NCI-H526 treated with DMSO at 0.1 percent for 48 hours (cell line): ENCODE measurements at places on chromosomes 4 and X.

GRCh38 chr4:73507541-73507940 is 26.0 kb downstream of the AFM start:
- DNase-seq = no peak

DNA sequence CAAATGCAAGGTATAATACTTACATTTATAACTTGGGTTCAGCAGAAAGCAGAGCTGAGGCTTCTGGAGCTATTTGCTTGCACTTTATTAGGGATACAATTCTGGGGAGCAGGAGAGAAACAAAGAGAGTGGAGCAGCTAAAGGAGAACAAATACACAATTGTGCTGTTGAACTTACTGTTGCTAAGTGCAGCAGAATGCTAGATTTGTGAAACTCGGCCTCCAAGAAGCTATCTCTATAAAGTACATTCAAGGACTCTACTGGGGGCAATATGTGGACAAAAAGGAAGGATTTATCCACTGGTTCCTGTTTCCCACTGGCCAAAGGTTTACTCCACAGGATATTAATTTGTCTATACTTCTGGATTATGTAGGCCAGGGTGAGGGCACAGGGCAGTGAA is 86.8 kb downstream of the PPP1R2C start:
- DNase-seq = no peak

DNA sequence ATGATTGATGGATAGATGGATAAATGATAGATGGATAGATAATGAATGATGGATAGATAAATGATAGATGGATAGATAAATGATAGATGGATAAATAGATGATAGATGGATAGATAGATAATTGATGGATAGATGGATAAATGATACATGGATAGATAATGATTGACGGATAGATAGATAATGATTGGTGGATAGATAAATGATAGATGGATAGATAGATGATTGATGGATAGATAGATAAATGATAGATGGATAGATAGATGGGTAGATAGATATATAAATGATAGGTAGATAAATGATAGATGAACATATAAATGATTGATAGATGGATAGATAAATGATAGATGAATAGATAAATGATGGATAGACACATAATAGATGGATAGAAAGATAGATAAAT is 49.5 kb upstream of the SHOX start:
- DNase-seq = no peak

DNA sequence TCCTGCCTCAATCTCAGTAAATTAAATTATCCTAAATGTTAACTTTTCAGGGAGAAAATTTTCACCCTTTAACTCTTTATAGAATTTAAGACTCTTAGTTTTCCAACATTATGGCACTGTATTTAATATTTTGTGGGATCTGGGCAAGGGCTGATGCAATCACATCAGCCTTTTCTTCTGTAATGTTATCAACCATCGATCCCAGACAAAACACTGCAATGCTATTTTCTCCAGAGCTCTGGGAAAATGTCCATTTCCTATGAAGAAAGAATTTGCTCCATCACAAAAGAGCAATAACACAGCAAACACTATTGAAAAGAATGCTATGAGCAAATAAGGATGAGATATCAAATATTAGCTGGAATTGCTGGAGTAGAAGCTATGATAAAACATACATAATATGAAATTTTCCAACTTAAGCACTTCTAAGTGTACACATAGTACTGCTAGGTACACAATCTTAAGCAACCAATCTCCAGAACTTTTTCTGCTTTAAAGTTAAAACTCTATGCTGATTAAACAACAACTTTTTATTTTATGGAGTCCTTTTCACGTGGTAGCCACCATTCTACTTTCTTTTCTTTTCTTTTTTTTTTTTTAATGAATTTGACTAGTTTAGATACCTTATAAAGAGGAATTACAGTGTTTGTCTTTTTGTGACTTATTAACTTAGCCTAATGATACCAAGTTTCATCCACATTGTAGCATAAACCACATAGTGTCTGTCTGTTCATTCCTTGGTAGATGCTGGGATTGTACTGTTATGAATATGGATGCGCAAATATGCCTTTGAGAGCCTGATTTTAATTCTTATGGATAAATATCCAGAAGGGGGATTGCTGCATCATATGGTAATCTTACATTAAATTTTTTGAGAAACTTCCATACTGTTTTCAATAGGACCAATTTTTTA is 43.6 kb downstream of the UGT2A3 start:
- no peak for DNase-seq

GRCh38 chr4:120694973-120695372 is 227.6 kb downstream of the PRDM5 start:
- DNase-seq = no peak

DNA sequence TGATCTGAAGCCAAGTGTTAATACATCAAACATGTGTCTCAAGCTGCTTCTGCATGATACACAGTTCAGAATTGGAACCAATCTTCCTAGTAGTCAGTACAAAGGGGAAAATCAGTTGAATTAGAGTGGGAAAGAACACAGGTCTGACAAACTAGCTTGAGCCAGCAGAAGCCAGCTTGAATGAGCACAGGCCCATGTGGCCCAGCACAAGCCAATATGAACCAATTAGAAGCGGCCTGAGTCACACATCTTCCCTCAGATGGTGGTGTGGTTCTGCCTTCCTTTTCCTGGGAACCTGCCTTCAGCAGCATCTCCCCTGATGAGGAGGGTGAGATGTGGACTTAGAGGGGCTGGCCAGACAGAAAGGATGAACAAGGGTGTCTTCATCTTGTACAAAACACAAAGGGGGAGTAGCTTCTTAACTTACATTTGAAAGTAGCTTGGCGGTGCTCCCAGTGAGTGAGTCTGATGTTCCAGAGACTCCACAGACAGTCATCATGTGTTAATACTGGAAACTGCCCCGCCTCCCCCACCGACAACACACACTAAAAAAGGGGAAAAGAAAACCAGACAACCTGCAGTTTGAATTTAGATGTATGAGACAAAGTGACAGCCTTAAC is 72.0 kb downstream of the FRMPD4 start:
- no peak for DNase-seq

- DNase-seq = no peak
Measured at GRCh38 chrX:50700921-50701320, 113.1 kb downstream of the SHROOM4 start.

DNA sequence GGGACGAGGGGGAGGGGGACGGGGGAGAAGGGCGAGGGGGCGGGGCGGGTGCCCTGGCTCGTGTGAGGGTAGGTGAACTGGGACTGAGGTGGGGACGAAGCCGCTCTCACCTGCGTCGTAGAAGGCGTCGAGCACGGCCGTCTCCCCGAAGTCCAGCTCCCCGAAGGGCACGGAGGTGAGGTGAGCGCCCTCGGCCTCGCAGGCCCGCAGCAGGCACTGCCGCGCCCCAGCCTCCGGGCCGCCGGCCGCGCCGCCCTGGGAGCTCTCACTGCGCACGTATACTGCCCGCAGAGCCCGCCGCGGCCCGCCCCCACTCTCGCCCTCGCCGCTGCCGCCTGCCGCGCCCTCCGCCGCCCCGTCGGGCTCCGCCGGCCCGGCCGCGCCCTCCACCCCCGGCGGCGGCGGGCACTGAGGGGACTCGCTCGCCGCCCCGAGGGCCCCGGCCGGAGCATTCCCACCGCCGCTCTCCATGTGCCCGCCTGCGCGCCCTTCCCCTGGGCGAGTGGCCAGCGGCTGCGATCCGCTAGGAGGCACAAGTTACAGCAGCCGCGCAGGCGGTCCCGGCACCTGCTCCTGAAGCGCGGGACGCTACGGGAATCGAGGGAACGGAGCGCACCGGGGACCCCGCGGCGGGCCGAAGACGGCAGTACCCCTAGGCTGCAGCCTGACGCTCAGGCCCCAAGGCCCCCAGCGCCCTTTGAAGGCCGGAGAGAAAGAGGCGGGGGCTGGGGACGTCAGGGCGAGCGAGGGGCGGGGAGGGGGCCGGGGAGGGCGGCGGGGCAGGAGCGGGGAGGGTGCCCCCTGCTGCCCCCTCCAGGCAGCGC is at the start of gene MAP3K15:
Gene MAP3K15 (minus strand): TSS at position 718 of the 824 bp plus-strand sequence. CDS start 247 bp downstream, at position 471.
- no peak for DNase-seq

DNA sequence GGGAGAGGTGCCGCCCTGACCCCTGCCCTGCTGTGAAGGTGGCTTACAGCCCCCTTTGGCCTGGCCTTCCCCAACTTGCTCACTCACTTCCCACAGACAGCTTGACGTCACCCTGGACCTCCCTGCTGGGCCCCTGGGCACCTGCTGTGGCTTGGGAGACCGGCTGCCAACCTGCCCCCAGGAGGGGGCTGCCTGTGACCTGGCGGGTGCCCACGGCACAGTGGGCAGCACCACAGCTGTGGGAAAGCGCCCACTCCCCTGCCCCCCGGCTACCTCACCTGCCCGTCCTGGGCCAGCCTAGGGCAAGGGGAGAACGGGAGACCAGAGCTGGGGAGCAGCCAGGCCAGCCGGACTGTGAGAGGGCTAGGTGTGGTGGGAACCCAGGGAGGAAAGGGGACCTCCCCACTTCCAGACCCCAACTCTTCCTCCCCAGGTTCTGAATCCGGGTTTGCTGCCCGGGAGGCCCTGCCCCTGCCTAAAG is 2.4 kb upstream of the ZFP92 start:
- DNase-seq = no peak

DNA sequence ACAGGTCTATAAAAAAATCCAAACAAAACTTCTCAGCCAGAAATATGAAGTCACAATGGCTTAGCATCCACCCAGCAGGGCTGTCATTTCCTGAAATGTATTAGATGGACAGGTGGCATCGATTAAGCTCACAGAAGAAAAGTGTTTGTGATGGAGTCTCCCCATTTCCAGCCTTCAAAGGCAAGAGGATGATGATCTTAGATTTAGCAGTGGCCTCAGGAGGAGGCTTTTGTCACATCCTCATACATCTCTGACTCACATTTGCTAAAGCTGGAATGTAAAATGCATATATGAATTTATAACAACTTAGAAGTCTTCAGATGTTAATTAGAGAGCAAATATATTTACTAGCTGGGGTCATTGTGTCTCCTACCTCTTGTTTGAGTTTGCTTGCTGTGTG is 441.9 kb downstream of the SPRY1 start:
- DNase-seq = no peak

- no peak for DNase-seq
Measured at GRCh38 chr4:33948921-33949320, 2295.4 kb downstream of the ARAP2 start.

DNA sequence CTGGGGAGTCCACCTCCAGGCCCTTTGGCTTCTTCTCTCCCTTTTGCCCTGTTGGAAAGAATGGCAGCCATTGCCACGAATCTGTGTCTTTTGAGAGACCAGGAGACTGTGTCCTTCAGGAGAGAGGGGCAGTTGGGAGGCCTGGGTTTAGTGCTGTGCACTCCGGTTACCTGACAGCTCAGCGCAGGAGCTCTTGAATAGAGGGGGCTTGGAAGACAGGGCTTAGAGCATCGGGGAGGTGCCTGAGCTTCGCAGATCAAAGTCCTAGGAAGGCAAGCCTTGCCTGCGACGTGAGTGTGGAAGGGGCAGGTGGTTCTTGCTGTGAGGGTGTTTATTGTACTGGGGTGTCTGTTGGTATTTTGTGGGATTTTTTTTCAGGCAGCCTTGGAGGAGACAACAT is 41.9 kb upstream of the TADA2B start:
- no peak for DNase-seq

DNA sequence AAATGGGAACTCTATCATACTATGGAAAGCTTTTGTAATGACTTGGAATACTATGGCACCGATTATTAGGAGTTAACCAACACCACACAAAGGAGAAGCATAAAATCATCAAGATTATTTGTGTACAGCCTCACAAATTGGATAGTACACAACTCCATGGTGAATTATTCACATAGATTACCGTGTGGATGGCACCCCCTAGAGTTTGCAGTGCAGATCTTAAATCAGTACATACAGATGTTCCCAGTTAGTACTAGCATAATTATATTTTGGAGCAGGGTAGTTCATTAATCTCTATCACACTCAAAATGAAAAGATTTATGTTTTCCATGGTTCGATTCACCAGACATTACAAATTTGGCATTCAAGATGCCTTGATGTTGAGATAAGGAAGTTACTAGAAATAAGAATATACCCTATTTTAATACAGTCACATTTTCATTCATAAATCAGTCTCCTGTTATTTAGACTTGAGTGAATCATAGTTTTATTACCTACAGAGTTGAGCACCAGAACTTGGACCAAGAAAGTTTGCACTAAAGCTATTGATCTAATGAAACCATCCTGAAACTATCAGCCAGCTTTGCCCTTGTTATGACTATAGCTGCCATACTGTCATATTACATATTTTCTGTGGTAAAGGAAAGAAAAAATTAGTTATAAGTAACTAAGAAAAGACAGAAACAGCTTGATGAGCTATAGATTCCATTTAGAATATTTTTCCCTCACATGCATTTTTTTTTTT is 531.8 kb downstream of the GLUD2 start:
- DNase-seq = peak; percentile 1

- DNase-seq = no peak
Measured at GRCh38 chrX:120468479-120468824, 644 bp downstream of the LAMP2 start.

- DNase-seq = no peak
Measured at GRCh38 chr4:26074712-26075430, 160.9 kb downstream of the SMIM20 start.

DNA sequence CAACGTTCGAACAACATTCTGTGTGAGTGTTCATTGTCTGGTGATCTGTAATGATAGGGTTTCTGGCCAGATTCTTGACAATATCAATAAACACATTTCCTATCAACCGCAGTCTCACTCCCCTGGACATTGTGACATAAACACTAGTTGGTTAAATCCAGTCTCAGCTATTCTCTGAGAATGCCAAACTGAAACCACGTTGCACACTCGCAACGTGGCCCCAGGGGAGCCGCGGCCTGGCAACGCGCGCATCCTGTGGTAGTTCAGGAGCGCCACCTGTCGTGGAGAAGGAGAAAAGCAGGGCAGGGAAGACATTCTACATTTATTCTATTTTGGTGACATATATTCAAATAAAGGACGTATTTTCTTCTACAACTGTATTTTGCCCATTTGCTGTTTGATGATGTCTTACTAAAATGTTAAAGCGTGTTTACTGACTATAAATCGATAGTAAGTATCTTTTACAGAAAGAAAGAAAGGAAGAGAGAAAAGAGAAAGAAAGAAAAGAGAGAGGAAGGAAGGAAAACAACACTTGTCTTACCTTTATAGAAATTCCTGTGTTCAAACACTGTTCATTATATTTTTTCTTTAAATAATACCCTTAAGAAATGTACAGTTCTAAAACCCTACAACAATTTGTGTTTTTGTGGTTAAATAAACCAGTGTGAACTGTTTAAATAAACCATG is 738.3 kb upstream of the FRG1 start:
- peak; percentile 32 for DNase-seq

- no peak for DNase-seq
Measured at GRCh38 chr4:2472187-2472586, 3.3 kb downstream of the RNF4 start.
